ENCODE measurements at places on chromosomes 5 and 9. TPM values are rescaled to one million over a fixed set of nuclear protein-coding genes. Genes with fewer than 3 reads are reported as not detected.

Gene ZBTB34
- total RNA-seq, result 9.4 TPM

Gene FOXD4L5
- total RNA-seq, result not detected

Gene OR13C5
- not detected for total RNA-seq

Gene SLCO4C1
- total RNA-seq, result 0.58 TPM

GRCh38 chr5:137142764-137143605 lies 356.1 kb downstream of the SPOCK1 start:
- DNase-seq, result peak; percentile 83

GRCh38 chr5:143156572-143156971 lies 246.9 kb downstream of the NR3C1 start:
- no peak for DNase-seq

- DNase-seq, result no peak
Measured at GRCh38 chr5:56861893-56862485, 46.6 kb downstream of the MAP3K1 start.

Data from mesenteric fat pad (tissue), 1 donor.